ENCODE measurements at places on chromosomes 3 and 15.

DNA sequence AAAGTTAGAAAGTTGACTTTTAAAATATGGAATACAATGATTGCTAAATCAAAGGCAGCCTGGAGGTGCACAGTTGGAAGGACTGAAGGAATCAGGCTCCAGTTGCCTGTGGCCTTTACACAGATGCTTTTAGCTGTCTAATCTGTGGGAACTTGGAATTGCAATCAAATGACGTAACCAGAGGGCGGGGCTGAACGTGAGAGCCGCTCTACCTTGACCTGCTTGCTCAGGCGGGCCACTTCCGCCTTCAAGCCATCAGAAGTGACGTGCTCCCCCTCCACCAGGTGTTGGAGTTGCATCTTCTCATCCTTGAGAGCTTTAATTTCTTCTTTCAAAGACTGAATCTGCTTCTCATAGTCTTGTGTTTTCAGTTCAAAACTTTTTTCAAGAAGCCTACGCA, 37.7 kb upstream of the GNB5 start:
- DNase-seq, result peak; percentile 22

GRCh38 chr15:47184003-47184907, 533.0 kb upstream of the SEMA6D start:
- DNase-seq, result peak; percentile 71

DNA sequence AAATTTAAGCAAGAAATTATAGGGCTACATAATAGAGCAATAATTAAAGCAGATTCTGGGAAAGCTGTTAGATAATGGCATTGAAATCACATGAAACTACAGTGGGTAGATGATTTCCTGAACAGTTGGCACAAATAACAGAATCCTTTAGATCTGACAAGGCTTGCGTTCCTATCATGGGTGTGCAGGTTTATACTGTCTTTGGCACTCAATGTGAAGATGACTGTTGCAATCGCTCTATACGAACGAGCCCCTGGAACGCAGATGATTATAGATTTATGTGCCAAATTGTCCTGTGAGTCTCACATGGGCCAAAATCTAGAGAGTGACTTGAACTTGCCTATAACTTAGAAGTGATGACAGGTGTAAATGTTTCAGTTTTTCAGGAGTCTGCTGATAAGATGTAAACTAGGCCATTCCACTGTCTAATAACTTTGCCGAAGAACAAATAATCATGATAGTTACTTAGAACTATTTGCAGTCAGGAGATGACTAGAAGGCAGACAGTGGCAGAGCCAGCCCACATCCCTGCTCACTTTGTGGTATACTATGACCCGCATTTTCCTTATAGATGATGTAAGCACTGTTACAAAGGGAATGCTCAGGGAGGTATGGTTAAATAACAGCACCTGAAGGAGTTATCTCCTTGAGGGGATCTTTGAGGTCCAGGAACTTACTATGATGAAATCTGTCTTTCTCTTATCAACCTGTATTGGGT, 30.5 kb upstream of the TRPC1 start:
- no peak for DNase-seq

DNA sequence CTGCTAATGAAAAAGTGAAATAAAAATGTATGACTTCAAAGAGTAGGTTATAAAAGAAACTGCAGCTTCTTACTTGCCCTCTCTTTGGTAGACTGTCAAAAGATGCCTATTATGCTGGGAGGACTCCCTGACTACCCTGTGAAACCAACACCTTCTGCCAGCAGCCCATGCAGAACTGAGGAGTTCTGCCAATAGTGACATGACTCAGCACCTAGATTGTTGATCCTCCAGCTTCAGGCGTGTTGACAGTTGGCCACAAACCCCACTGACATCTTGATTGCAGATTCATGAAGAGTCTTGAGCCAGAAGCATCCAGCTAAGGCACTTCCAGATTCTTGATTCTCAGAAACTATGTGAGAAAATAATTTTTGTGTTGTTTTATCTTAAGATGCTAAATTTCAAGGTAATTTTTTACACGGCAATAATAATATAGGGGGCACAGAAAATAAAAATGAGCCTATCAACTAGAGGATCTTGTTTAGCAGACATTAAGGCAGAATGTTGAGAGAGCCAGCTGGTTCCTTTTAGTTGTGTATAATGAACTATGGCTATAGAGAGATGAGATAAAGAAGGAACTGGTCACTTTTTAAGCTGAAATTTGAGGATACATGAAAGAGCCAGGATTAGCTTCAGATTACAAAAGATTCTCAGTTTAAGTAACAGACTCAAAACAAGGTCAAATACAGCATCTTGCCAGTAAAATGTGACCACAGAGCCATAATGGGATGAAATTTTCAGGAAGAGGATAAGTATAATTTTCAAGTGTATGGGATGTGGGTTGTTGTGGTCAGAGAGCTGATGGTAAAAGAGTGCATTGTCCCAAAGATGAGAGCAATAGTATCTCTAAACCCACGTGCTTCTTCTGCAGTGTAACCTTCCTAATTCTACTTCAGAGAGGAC, 588.7 kb upstream of the CBLB start:
- DNase-seq, result no peak

- no peak for DNase-seq
Measured at GRCh38 chr3:98930413-98930812, 28.9 kb upstream of the DCBLD2 start.

- no peak for DNase-seq
Measured at GRCh38 chr3:112813016-112813415, 33.6 kb downstream of the CD200R1L start.

DNA sequence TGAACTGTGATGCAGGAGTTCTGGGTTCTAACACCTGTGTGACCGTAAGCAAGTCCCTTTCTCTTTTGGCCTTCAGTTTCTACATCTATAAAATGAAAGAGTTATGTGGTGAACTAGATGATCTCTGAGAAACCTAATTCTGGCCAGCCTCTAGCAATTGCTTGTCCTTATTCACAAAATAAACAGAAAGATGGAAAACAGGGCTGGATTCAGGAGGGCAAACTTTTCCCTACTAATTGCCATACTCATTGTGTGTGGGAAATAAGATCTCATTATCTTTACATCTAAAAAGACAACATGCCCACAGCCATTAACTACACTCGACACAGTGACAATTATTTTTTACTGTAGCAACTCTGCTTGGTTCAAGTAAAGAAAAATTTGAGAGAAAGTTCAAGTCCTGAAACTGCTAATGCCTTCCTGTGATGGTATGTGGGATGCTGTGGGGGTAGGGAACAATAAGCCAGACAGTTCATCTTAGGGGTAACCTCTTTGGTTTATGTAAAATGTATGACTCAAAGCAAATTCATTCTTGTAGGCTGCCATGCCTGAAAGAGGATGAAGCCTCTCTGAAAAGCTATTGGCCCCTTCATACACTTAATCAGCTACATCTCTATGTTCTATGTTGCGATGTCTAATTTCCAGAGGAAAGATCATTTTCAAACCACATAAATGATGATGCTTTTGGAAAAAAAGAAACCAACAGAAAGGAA, 177.6 kb upstream of the BCL6 start:
- DNase-seq, result no peak
